ENCODE measurements at places on chromosomes 1 and 21.

DNA sequence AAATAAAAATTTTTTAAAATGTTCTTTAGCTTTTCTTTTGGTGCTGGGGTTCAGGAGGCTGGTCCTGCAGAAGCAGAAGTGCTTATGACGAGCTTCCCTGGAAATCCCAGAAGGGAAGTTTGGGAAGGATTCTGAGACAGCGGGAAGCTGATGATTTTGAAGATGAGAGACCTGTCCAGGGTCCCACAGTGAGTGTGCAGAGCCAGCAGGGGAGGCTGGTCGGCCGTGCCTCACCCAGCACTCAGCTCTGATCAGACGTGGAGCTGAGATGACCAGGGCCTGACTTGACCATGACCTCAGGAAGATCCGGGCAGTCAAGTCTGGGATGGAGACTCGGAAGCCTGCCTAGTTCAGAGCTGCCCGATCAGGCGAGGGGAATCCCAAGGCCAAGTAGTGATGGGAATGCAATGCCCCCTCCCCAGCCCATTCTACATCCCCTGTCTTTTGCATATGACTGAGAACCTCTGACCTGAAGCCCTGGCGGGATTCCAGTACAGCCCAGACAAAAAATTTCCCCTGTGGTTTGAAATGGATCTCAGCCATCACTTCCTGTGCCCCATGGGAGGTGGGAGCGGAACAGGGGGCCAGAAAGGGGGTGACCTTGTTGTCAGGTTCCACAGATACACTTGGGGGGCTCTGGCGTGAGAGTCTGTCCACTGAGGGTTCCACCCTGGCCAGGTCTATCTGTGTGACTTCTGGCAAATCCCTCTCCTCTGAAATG, 96.8 kb upstream of the RUNX3 start:
- no peak for DNase-seq

- no peak for DNase-seq
These were observed 67.8 kb downstream of the TOMM20 start for GRCh38 chr1:235060607-235061470.

- DNase-seq: no peak
These were observed 3.1 kb downstream of the BSDC1 start for GRCh38 chr1:32390904-32391870.

DNA sequence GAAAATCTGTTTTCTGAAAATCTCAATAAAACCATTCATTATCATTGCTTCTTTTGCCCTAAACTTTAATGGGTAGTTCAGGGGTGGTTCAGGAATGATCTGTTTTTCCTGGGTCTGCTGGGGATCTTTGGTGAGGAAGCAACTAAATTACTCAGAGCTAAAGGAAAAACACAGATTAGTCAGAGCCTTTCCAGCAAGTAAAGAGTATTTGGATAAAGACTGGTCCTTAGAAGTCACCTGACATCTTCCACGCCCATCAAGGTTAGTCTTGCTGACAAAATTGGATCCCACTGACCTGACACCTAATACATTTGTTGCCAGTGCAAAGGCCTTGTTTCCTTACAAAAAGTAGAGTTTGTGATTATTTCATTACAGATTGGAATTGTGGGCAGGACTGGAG, 24.2 kb downstream of the HSPA13 start:
- DNase-seq: peak; percentile 2

- peak; percentile 41 for DNase-seq
These were observed 27.9 kb downstream of the MORC3 start for GRCh38 chr21:36347962-36348328.

DNA sequence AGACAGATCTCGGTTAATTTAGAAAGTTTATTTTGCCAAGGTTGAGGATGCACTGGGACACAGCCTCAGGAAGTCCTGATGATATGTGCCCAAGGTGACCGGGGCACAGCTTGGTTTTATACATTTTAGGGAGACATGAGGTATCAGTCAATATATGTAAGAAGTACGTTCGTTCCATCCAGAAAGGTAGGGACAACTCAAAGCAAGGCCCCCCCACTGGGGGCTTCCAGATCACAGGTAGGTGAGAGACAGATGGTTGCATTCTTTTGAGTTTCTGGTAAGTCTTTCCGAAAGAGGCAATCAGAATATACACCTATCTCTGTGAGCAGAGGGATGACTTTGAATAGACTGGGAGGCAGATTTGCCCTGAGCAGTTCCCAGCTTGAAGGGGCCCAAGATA, 60.4 kb upstream of the VTCN1 start:
- no peak for DNase-seq

- DNase-seq: no peak
These were observed 138.4 kb upstream of the PLD5 start for GRCh38 chr1:242662886-242663285.

DNA sequence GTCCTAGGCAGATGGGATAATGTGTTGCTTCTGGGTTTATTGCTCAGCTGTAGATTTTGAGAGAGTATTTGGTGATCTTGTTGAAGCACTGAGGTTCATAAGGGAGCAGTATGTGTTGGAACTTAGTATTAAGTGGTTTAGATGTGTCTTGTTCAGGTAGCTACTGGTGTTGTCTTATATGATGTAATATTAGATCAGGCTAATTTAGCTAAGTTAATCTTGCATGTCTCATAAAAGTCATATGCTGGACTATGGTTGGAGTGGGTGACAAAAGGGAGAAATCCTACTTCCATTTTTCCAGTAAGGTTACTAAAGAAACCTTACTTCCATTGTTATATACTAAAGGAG, 196.4 kb downstream of the CLEC20A start:
- DNase-seq: no peak

GRCh38 chr1:172845371-172845770, 186.5 kb downstream of the FASLG start:
- no peak for DNase-seq

DNA sequence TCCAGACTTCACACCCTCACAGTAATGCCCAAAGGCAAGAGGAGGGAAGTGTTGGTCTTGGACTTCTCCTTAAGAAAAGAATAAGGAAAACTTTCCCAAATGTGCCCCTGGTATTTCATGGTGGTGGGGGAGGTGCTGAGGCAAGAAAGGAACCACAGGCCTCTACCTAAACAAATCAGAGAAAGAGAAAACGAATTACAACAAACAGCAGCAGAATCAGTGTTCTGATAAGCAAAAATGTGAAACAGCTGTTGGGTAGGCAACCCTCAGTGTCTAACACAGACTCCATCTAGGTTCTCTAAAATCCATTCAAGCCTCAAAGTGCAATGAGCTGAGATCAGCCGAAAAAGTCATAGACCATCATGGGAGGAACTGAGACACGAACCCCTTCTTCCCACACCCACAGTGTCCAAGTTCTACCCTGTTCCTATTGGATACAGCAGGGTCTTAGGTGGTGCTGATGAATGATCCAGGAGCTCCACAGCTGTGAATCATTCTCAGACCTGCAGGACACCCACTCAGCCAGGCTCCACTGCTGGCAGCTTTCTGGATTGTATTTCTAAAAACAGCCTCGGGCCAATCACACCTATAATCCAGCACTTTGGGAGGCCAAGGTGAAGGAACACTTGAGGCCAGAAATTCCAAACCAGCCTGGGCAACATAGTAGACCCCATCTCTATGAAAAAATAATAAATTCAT, 149.1 kb downstream of the PLPP3 start:
- DNase-seq: no peak

DNA sequence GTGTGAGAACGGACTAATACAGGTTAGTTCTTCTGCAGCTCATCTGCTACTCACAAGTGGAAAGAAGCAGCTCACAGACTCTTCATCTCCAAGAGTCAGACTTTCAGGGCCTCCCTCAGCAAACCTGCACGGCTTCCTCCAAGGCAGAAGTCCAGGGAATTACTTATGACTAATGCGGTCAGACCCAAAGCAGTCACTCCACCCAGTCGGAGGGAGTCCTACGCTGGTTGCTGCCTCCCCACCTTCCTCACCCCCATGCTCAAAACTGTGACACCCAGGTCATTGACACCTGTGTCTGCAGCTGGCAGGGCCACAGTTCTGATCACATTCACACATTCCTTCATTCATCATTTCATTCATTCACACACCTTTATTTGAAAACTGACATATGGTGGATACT, 38.4 kb upstream of the PRDM2 start:
- DNase-seq: no peak

GRCh38 chr1:167016100-167016750, 27.1 kb downstream of the MAEL start:
- DNase-seq: no peak

DNA sequence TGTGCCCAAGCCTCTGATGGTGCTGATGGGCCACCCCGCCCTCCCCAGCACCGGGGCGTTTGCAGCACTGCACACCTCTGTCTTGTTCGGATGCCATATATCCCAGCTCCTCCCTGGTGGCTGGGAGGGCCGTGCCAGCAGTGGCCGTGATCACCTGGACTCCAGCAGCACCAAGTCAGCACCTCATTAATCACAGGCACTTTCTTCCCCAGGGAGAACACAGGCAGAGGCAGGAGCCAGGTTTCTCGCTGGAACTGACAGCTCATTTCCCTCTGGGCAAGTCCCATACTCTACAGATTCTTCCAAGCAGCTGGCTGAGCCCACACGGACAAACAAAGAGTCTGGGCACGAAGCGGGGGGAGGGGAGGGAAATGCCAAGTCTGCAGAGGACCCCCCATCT, 141.7 kb upstream of the EDN2 start:
- peak; percentile 66 for DNase-seq

DNA sequence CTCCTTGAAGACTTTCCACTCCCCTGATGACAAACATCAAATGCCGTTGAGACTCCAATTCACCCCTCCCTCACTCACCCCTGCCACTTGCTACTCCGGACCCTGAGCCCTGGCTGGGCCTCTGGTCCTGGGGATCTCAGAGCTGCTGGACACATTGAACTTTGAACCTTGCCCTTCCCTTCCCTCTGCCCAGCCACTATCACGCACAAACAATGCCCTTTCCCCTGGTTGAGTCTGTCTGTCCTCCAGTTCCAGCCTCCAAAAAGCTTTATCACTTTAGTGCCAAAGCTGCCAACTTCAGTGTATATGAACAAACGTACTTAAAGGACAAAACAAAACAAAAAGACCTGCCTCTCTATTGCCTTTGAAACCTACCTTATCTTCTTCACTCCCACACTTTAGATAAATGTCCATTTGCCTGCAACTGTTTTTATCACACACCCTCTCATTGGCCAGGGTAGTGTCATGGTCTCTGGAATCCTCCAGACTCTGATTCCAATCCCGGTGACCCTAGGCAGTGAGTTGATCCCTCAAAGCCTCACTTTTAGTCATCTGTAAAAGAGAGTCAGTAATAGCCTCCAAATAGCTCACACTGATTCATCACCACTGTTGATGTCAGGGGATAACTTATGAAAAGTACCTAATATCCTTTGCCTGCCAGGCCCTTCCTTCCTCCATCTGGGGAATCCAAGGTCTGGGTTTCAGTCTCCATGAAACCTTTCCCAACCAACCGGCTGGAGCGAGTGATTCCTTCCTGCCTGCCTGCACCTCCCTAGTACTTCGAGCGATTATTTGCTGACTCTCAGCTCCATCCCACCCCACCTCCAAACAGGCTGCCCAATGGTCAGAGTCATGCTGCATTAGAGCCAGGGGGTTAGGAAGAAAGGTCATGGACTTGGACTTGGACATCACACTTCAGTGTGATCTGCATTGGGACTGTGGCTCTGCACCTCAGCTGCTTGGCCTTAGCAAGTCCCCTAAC, 15.9 kb upstream of the SPOCD1 start:
- peak; percentile 14 for DNase-seq

All from fibroblast of skin of back (primary cell).